ENCODE measurements at places on chromosomes 12 and 14.
A peak's percentile ranks its signal among the peaks of the same experiment; 100 is the strongest.

DNA sequence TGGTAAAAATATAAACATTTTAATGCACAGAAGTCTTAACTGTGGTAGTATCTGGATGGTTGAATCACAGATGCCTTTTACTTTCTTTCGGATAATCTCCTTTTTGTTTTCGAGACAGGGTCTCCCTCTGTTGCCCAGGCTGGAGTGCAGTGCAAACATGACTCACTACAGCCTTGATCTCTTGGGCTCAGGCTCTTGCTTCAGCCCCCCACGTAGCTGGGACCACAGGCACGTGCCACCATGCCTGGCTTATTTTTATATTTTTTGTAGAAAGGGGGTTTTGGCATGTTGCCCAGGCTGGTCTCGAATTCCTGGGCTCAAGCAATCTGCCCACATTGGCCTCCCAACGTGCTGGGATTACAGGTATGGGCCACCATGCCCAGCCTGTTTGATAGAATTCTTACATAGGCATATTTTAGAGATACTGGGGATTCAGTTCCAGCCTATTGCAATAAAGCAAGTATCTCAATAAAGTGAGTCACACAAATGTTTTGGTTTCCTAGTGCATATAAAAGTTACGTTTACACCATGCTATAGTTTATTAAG, 99.2 kb downstream of the SNAPC1 start:
- no peak for DNase-seq

DNA sequence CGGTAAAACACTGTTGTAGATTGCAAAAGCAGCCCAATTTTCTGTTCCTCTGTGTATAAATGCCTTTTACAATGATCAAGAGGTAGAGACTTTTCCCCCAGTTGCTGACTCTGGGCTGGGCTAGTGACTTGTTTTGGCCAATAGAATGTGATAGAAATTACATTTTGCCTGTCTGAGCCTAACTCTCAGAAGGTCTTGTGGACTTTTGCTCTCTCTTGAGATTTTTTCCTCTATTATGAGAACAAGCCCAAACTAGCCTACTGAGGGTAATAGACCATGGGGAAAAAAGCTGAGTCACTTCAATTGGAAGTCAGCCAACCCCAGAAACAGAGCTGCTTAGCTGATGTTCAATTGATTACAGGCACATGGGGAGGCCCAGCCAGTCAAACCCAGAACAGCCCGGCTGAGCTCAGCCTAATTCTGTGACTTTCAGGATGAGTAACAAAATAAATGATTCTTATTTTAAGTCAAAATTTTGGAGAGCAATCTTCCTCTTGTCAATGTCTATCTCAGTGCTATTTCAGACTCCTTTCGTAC, 61.4 kb downstream of the MYF5 start:
- DNase-seq = peak; percentile 16

DNA sequence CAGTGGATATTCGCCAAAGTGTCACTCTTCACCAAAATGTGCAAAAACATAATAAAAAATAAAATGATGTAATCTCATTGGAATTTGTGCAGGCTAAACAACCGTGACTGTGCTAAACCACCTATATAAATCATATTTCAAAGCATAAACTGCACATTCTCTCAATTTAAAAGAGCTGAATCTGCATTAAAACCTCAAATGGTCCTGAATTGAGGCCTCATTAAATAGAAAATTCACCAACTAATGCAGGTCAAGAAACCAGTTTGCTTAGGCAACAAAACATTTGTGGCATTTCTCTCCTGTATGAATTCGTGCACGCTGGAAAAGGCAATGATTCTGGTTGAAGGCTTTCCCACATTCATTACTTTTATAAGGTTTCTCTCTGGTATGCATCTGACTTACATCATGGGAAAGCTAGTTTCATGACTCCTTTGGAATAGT, 80.1 kb upstream of the IFNG-AS1 start:
- DNase-seq = no peak

DNA sequence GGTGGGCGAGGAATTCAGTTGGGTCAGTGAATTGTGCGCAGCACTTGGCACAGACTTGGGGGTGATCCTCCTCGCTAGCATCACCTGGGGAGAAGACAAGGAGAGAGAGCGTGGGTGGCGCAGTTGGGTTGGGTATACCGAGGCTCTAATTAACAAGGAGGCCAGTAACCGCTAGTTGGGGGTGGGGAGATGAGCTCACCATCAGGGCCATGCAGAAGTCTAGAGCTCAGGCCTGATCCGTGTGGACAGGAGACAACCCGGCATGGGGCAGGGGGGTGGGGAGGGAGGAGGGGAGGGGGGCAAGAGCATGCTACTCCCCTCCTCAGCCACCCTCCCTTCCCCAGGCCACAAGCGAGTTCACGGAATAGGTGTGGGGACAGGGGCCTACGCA, 580 bp downstream of the SALL2 start:
- no peak for DNase-seq

- no peak for DNase-seq
Measured at GRCh38 chr14:71682337-71682736, 249.9 kb upstream of the RGS6 start.

DNA sequence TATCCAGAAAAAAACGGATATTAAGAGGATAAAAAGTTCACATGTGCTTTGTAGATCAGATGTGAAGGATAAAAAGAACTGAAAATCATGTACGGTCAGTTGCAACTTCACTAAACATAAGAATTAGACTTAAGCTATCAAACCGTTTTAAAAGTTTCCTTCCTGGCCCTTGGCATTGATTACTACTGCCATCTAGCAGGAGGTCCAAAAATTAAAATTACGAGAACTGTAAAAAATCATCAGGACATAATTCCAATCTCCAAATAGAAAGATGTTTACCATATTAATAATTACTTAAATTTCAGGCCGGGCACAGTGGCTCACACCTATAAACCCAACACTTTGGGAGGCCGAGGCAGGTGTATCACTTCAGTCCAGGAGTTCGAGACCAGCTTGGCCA, 7.9 kb downstream of the WDR89 start:
- no peak for DNase-seq

DNA sequence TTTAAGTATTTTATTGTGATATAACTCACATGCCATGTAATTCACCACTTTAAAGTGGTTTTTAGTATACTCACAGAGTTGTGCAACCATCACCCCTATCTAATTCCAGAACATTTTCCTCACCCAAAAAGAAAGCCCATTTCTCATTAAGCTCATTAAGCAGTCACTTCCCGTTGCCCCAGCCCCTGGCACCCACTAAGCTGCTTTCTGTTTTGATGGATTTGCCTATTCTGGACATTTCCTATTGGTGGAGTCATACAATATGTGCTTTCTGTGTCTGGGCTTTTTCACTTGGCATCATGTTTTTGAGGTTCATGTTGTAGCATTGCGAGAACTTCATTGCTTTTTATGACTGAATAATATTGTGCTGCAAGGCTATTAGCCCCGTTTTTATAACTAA, 66.0 kb downstream of the ARL6IP4 start:
- DNase-seq = no peak

- DNase-seq = no peak
Measured at GRCh38 chr12:121189131-121189530, 20.8 kb upstream of the P2RX4 start.

GRCh38 chr12:121883315-121883660, 5.3 kb upstream of the PSMD9 start:
- DNase-seq = no peak

- DNase-seq = no peak
Measured at GRCh38 chr12:27297566-27297965, 35.1 kb upstream of the BMAL2 start.

GRCh38 chr12:27828196-27828595, 48.2 kb upstream of the MANSC4 start:
- no peak for DNase-seq

- DNase-seq = no peak
Measured at GRCh38 chr12:45762185-45763110, 32.9 kb downstream of the ARID2 start.

DNA sequence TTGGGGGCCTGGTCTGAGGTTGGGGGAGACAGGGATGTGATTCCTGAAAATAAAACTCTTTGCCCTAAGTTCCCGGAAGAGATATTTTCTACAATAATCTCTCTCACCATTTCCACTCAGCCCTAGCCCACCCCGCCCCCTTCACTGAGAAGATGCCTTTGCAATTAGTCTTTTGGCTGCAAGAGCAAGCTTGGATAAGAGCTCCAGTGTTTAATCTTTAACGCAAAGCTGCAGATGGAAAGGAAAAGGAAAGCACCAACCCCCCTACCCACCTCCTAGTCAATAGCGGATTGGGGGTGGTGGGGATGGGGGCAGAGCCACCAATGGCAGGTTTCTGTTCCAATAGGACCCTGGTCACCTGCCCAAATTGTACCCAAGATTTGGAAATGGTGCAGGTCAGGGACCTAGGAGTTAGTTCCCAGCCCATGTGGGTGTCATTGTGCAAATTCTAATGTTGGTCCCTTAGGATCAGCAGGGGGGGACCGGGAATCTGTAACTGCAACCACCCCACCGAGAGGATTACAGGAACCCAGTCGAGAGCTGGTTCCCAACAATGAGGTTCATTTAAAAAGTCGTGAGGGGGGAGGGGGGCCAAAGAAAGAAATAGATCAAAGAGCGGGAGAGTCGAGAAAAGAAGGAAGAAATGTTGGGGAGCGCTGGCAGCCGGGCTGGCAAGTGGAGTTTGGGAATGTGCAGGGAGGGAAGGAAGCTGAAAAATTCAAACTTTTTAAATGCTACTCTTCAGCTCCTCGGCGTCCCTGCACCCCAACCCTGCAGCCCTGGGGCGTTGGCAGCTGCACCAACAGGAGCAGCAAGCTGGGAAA, 1.6 kb downstream of the ZFP36L1 start:
- no peak for DNase-seq

- DNase-seq = no peak
Measured at GRCh38 chr12:85740186-85740585, 96.0 kb downstream of the RASSF9 start.

DNA sequence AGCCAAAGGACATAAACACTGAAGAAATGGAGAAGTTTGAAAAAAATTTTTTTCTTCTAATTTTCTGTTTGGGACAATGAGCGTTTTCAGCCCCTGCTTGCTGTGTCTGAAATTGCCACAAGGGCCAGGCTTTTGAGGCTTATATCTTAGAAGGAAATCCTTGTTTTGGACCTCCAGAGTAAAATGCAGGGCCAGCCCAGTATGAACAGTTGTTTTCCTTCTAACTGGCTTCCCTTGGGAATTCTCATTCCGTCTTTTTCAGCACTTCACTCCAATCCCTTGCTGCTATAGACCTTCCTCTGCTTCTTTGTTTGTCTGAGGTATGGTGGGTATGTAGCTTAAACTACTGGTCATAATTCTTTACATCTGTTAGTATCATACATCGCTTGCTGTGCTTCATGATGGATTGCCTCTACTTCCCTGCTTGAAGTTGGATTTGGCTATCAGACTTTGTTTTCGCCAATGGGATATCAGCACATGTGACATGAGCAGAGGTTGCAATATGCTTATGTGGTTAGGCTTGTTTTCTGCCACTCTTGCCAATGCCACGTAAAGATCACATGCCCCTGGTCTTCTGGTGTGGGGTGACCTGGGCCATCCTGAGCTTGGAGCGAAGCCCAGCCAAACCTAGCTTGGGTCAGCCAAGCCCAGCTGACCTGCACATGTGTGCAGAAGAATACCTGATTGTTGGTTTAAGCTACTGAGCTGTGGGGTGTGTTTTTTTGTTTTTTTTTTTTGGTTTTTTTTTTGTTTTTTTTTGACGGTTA, 64.7 kb downstream of the AVPR1A start:
- no peak for DNase-seq

GRCh38 chr12:116820064-116820656, 61.1 kb downstream of the HRK start:
- no peak for DNase-seq

DNA sequence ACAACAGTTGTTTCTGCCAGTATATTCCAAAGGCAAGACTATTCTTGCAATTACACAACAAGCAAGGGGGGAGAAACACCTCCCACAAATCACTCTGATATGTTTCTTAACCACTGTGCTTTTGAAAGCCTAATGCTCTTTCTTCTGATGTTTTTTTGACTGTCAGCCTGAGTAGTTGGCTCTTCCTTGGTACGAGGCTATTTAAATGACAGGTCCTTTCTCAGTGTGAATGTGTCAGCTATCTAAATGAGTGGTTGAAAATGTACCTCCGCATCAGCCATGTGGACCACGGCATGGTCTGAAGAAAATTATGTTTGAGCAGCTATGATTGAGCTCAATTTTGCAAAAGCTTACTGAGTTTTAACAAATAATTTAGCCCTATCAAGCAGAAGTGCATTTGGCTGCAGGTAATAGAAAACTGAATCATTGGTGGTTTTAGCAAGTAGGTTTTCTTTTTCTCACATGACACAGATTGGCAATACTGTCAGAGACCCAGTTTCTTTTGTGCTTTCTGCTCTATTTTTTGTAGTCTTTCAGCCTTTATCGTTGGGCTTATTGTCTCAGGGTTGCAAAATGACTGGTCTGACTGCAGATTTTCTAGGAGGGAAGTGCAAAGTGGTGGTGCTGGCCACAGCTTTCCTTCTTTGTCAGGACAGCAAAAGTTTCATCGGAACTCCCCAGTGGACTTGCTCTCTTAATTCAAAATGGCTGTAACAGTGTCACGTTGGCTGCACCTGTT, 162.8 kb downstream of the RGS6 start:
- DNase-seq = no peak

- no peak for DNase-seq
Measured at GRCh38 chr12:124861492-124861891, 2.2 kb downstream of the SCARB1 start.

GRCh38 chr12:124002021-124002644, 29.1 kb downstream of the ZNF664 start:
- DNase-seq = no peak

- DNase-seq = no peak
Measured at GRCh38 chr12:89949457-89950195, 241.0 kb upstream of the ATP2B1 start.

DNA sequence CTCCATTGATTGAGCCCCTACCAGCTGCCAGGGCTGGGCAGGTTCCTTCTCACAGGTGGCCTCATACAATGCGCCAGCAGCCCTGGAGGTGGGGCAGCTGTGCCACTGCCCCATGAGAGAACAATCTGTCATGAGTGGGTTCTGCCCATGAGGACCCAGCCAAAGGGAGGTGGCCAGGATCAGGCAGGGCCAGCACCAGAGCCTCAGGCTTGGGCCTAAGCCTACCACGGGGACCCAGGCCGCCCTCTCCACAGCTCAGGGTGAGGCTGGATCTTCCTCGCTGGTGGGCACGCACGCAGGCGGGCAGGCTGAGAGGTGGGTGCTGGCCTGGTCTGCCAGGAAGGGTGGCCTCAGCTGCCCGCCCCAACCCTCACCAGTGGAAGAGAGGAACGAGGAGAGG, 110.7 kb downstream of the KIF26A start:
- DNase-seq = no peak

Data from stimulated activated CD4-positive, alpha-beta T cell treated with anti-CD3 and anti-CD28 coated beads, Interleukin-15, amount 100 ng/mL, for 48 hours (primary cell).